ENCODE measurements at places on chromosomes 16 and 17. TPM values are rescaled to one million over a fixed set of nuclear protein-coding genes. Genes with fewer than 3 reads are reported as not detected.
A peak's percentile ranks its signal among the peaks of the same experiment; 100 is the strongest.

DNA sequence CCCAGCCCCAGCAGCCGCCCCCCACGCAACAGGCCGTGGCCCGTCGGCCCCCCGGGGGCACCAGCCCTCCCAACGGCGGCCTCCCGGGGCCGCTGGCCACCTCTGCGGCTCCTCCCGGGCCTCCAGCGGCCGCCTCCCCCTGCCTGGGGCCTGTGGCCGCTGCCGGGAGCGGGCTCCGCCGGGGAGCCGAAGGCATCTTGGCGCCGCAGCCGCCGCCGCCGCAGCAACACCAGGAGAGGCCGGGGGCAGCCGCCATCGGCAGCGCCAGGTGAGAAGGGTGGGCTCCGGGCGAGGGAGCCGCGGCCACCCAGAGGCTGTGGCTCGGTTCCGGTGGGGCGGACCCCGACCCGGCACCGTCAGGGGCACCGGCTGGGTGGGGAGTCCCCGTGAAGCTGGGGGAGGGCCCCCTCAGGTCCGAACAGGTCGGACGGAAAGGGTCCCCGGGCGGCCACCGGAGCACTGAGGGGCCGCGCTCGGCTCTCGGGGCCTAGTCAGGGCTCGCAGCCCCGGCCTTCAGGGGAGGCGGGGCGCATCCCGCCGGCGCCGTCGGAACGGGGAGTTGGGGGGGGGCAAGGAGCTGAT, 583 bp downstream of the ATXN2L start:
- DNase-seq = no peak
- H3K36me3 ChIP-seq = peaks cover 37% of the 10 kb centered on the region
- peak overlapping the region; percentile 100 for H3K4me3 ChIP-seq
- H3K27me3 ChIP-seq = peaks cover 5% of the 10 kb centered on the region
- peaks cover 43% of the 10 kb centered on the region for H3K4me1 ChIP-seq

DNA sequence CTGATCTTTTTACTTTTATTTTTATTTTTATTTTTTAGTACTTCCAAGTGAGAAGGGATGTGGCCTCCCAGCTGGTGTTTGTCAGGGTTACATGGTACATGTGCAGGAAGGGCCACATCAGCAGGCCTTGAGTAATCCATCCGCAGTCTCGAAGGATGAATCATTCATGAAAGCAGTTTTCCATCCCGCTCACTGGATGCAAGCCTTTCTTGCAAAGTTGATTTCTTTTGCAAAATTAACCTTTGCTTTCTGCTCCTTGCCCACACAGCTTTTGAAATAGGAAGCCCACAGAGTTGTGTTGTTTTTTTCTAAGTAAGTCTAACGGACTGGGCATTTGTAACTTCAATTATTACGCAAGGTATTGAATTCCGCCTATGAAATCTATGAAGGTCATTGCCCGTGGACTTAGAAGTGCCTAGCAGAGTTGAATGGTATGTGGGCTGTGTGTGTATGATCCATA, 157.4 kb downstream of the PRKCA start:
- DNase-seq = peak; percentile 94
- peaks cover 88% of the 10 kb centered on the region for H3K4me1 ChIP-seq
- peaks cover 42% of the 10 kb centered on the region for H3K36me3 ChIP-seq
- H3K27me3 ChIP-seq = peaks cover 9% of the 10 kb centered on the region
- peak overlapping the region; percentile 75 for H3K4me3 ChIP-seq

GRCh38 chr17:36742267-36743000, 141.1 kb downstream of the MRM1 start:
- H3K4me1 ChIP-seq = no peaks in the 10 kb centered on the region
- H3K4me3 ChIP-seq = no peak overlapping the region
- H3K27me3 ChIP-seq = peaks cover 26% of the 10 kb centered on the region
- no peak overlapping the region for H3K27ac ChIP-seq
- no peak for DNase-seq

EFNB3 gene
- total RNA-seq = 0.19 TPM

DNA sequence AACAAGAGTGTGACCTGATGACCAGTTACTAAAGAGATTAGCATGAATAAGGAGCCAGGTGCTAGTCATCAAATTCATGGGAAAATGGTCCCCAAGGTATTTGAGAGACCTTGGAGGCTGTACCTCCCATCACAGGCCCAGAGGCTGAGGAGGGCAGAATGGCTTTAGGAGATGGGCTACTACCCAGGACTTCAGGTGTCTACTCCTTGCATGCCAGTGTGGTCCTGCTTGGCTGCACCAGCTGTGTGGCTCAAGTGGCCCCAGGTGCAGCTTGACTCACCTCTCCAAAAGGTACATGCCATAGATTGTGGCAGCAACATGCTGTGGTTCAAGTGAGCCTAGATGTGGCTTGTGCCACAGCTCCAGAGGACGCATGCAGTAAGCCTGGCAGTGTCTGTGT, 56.5 kb downstream of the TANC2 start:
- peaks cover 50% of the 10 kb centered on the region for H3K36me3 ChIP-seq
- peaks cover 50% of the 10 kb centered on the region for H3K4me1 ChIP-seq
- H3K4me3 ChIP-seq = no peak overlapping the region
- no peak overlapping the region for H3K27ac ChIP-seq
- no peak for DNase-seq
- H3K27me3 ChIP-seq = peaks cover 1% of the 10 kb centered on the region

DNA sequence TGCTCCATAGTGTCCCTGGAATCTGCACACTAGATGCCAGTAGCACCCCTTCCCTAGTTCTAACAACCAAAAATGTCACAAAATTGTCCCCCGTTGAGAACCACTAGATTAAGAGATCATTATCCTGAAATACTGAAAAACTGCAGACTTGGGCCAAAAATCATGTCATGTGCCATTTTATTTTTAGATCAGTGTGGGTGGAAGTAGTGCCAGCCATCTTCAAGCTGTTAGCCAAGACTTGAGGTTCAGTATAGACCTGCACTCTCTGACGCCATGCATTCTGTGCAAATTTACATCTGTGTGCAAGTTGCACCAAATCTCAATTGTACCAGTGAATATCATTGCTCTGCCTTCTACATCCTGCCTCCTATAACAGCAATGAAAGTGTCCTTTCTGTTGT, 31.5 kb upstream of the NOL11 start:
- no peaks in the 10 kb centered on the region for H3K27me3 ChIP-seq
- no peak overlapping the region for H3K4me3 ChIP-seq
- no peak for DNase-seq

DNA sequence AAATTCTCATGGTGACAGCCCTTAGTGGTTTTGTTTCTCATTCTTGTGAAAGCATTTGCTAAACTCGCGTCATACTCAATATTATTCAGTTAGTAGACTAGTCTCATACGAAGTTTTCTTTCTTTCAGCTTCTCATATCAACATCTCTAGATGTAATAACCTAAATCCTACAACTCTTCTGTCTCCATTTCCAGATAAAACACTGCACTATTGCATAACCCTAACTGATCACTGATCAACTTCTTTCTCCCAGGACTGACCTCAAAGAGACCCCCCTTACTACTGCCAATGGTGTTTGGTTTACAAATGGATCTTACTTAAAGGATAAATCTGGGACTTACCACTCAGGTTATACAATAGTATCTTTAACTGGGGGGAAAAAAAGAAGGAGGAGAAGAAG, 36.3 kb upstream of the TEKT1 start:
- DNase-seq = no peak
- peaks cover 15% of the 10 kb centered on the region for H3K27me3 ChIP-seq
- H3K4me3 ChIP-seq = no peak overlapping the region
- H3K4me1 ChIP-seq = peaks cover 8% of the 10 kb centered on the region
- H3K27ac ChIP-seq = no peak overlapping the region
- no peaks in the 10 kb centered on the region for H3K36me3 ChIP-seq

- DNase-seq = no peak
- H3K27ac ChIP-seq = no peak overlapping the region
- H3K36me3 ChIP-seq = peaks cover 13% of the 10 kb centered on the region
- H3K4me3 ChIP-seq = no peak overlapping the region
- peaks cover 63% of the 10 kb centered on the region for H3K4me1 ChIP-seq
- H3K27me3 ChIP-seq = no peaks in the 10 kb centered on the region
These were observed 1.5 kb upstream of the TANC2 start for GRCh38 chr17:62964506-62964905.

DNA sequence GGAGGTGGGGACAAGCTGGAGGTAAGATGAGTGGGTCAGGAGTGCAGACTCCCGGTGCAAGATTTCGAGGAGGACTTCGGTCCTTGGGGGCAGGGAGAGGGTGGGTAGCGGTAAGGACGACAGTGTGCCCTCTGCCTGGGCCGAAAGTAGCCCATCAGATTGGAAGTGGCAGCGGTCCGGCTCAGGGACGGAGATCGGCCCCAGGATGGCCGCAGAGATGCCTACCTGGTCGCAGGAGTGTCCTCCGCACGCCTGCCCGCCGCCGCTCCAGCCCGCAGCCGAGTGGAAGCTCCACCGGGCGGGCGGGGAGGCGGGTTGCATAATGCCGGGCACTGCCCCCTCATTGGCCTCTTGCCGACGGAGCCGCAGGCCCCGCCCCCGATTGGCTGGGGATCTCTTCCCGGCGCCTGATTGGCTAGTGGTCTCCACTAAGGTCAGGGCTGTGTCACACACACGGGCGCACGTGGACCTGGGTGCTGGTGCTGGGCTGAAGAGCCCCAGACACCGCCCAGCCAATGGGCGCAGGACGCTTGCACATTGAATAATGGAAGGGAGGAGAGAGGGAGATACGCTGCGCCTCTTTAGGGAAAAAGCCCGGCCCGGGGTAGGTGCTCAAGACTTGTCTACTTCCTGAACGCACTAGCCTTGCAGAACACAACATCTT, at the start of gene PER1:
TSS of gene PER1 (minus strand) at position 293 of the 664 bp plus-strand sequence. CDS start 1,698 bp downstream, outside the sequence.
- peaks cover 4% of the 10 kb centered on the region for H3K36me3 ChIP-seq
- peaks cover 28% of the 10 kb centered on the region for H3K27me3 ChIP-seq
- peaks cover 7% of the 10 kb centered on the region for H3K4me1 ChIP-seq

DNA sequence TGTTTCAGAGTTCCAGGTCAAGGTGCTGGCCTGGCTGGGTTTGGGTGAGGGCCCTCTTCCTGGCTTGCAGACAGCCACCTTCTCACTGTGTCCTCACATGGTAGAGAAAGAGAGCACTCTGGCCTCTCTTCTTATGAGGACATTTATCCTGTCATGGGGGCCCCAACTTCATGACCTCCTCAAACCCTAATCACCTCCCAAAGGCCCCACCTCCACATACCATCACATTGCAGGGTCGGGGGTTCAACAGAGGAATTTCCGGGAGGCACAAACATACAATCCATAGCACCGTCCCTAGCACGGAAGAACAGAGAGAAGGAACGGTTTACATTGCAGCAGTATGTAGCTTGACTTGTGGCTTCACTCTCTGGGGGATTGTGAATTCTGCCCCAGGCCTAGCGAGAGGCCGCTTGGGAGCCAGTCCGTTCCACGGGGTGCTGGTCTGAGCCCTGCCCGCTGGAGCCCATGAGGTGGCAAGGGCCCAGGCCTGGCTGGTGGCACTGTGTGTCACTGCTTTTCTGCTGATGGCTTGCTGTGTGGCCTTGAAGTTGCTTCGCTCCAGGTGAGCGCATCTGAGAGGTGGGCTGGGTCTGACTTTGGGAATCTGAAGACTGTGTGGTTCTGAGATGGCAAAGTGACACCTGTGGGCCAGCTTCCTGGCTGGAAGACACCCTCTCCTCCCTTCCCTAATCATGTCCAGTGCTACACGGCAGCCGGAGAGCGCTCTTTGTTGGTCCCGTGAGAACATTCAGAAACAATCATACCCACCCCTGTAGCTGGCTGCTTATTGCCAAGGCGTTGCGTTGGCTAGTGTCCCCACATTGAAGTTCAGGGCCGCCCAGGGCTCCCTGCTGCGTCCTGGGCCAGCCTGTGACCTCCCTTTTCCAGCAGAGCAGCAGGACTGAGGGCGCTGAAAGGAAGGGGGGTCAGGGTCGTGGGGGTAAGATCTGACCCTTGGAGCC, 98.3 kb downstream of the CMIP start:
- H3K36me3 ChIP-seq = no peaks in the 10 kb centered on the region
- DNase-seq = no peak
- peaks cover 55% of the 10 kb centered on the region for H3K4me1 ChIP-seq
- no peak overlapping the region for H3K4me3 ChIP-seq

BCL7C gene
- 49.2 TPM for total RNA-seq

- H3K4me1 ChIP-seq = peaks cover 6% of the 10 kb centered on the region
- no peak for DNase-seq
- H3K4me3 ChIP-seq = no peak overlapping the region
- H3K36me3 ChIP-seq = no peaks in the 10 kb centered on the region
- H3K27ac ChIP-seq = no peak overlapping the region
These were observed 46.1 kb upstream of the BPTF start for GRCh38 chr17:67779098-67779672.

Measured in HFFc6 (cell line).